Stimulated activated CD4-positive, alpha-beta T cell treated with anti-CD3 and anti-CD28 coated beads, Interleukin-1b, Interleukin-23, amount 100 ng/mL, for 1 hour (primary cell): ENCODE measurements at places on chromosomes 2 and 18.

DNA sequence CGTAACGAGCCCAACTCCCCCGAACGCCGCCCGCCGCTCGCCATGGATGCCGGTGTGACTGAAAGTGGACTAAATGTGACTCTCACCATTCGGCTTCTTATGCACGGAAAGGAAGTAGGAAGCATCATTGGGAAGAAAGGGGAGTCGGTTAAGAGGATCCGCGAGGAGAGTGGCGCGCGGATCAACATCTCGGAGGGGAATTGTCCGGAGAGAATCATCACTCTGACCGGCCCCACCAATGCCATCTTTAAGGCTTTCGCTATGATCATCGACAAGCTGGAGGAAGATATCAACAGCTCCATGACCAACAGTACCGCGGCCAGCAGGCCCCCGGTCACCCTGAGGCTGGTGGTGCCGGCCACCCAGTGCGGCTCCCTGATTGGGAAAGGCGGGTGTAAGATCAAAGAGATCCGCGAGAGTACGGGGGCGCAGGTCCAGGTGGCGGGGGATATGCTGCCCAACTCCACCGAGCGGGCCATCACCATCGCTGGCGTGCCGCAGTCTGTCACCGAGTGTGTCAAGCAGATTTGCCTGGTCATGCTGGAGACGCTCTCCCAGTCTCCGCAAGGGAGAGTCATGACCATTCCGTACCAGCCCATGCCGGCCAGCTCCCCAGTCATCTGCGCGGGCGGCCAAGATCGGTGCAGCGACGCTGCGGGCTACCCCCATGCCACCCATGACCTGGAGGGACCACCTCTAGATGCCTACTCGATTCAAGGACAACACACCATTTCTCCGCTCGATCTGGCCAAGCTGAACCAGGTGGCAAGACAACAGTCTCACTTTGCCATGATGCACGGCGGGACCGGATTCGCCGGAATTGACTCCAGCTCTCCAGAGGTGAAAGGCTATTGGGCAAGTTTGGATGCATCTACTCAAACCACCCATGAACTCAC, 673 bp downstream of the PCBP1 start:
- no peak for DNase-seq

- DNase-seq = no peak
Measured at GRCh38 chr18:51279367-51279984, 82.0 kb upstream of the MEX3C start.

DNA sequence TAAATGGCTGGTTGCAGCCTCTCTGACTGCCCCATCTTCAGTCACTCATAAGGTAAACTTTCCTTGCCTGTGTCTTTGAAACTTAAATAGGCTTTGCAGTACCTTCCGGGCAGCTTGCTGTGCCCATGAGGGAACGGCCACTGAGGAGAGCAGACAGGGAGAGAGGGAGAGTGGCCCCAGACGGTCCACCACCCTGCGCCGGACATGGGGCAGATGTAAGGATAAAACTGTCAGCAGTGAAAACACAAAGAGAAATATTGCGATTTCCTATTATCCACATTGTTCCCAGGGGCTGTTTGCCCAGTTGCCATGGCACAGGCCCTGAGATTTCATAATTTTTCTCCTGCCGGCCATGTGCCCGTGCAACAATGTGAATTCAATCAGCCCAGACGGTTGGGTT, 265.9 kb upstream of the SALL3 start:
- no peak for DNase-seq

DNA sequence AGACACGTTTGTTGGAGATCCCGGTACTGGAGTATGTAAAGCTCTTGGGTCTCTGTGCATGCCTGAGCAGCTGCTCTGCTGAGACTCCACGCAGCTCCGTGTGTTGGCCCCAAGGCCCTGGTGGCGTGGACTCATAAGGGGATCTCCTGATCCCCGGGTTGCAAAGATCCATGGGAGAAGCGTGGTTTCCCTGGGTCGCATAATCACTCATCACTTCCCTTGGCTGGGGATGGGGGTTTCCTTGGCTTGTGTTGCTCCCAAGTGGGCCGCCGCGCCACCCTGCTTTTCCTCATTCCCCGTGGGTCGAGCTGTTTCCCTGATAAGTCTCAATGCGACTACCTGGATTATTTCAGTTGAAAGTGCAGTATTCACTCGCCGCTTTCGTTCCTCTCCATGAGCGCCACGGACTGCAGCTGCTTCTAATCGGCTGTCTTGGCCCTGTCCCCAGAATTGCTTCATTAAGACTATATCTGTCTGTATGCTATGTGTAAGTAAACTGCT, 76.0 kb downstream of the EPC2 start:
- no peak for DNase-seq

GRCh38 chr18:50937183-50937582, 30.7 kb upstream of the ELAC1 start:
- DNase-seq = no peak

- DNase-seq = no peak
Measured at GRCh38 chr2:204315236-204315662, 230.0 kb upstream of the PARD3B start.

GRCh38 chr2:46114996-46115395, 182.2 kb upstream of the EPAS1 start:
- DNase-seq = no peak
